ENCODE measurements at places on chromosomes 12 and 14.

GRCh38 chr14:54785136-54785777 is 117.4 kb downstream of the GCH1 start:
- no peak for DNase-seq

- no peak for DNase-seq
Observed at GRCh38 chr12:93167331-93167730, 210.4 kb upstream of the NUDT4 start.

DNA sequence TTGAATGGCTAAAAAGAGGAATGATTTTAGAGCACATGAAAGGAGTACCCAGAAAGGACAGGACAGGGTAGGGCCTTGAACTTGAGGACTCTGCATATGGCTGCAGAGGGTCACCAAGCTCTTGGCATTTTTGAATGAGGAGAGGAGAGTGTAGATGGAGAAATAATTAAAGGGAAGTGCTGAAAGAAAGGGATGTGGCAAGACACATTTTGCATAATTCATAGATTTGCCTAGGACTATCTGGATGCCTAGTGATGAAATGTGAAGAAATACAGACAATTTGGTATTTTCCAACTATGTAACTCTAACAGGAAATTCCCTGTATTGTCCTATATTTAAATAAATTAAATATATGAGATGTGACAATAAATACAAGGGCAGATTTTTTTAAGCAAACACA is 27.5 kb upstream of the MDM1 start:
- no peak for DNase-seq

DNA sequence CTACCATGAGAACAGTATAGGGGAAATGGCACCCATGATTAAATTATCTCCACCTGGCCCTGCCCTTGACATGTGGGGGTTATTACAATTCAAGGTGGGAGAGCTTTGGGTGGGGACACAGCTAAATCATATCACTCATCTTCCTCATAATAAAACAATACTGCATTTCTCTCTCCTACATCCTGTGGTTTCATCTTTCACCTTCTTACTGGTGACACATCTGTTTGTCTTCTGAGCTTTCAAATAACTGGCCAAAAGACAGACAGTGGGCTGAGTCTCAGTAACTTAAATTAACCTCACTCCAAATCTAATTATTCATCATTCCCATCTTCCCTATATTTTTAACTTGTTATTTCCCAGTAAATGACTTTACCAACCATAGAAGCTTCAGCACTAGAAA is 729.7 kb upstream of the USP15 start:
- no peak for DNase-seq

DNA sequence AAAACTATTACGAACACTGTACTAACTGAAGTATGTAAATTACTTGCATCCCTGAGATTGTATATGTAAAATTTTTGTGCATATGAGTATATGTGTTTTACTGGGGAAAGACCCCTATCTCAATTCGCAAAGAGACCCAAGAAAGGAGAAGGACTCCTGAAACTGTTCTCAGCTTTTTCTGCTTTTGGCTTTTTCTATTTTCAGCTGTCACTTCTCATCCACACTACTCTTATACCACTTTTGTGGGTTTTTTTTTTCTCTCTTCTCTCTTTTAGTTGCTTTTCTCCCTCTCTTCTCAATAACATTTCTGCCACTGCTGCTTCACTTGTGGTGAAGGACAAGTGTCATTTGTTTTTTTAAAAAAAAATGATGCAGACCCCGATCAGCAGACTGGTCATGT is 39.8 kb downstream of the NIN start:
- DNase-seq, result no peak

DNA sequence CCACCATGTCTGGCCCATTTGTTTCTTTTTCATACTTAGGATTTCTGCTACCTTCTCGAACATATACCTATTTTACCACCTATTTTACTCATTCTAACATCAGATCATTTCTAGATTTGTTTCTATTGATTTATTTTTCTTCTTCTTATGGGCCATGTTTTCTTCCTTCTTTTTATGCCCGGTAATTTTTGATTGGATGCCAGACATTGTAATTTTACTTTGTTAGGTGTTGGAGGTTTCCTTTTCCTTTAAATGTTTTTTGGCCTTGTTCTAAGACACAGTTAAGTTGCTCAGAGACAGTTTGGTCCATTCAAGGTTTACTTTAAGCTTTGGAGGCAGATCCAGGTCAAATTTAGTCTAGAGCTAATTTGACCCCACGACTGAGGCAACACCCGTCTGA is 14.7 kb upstream of the BEGAIN start:
- DNase-seq, result no peak

- no peak for DNase-seq
Observed at GRCh38 chr12:17352164-17352563, 737.8 kb downstream of the RERGL start.

DNA sequence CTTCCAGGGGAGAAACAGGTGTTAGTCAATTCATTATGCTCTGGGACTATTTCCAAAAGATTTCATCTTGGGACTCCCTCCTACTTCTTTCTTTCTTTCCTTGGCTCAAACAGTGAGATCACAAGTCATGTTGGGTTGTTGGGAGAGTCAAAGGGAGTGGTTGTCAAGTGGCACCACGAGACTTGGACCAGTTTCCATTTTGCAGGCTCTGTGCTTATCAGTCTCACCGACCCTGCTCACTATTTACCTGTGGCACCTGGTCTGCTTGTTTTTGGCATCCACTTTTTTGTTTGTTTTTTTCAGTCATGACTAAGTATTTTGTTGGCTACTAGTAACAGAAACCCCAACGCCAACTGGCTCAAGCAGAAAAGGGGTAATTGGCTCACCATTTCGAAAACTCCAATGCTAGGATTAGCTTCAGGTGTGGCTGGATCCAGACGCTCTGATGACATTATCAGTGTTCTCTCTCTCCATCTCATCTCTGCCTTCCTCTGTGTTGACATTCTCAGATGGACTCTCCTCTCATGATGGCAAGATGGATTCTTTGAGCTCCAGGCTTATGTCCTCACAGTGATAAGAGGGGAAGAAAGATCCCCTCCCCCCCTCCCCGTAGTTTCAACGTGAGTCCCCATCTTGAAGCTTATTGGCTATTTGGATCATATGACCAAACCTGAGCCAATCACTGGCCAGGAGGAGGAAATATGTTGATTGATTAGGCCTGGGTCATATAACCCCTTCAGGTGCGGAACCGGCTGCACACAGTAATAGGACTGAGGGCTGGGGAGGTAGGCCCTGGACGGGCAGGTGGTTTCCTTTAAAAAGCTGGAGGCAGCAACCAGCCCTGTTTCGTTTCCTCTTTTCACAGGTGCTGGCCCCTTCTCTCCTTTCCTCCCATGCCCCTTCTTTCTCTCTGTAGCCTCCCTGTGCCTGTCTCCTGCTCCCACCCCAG is 84.2 kb downstream of the AACS start:
- DNase-seq, result no peak

DNA sequence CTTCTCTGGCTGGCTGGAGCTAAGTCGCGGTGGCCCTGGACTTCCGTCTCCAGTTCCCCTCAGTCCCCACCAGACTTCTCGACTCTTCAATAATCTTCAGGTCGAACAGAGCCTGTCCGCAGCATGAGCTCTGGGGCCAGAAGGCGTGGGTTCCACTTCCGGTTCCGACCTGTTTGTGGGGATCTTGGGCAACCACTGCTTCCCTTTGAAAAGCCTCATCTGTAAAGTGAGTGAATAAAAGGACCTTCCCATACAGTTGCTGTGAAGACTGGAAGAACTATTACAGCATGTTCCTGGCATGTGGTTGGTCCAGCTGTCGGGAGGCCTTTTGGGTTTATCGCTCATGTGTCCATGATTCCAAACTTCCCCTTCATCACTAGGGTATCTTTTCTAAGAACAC is 19.4 kb downstream of the ADGRD1 start:
- no peak for DNase-seq

DNA sequence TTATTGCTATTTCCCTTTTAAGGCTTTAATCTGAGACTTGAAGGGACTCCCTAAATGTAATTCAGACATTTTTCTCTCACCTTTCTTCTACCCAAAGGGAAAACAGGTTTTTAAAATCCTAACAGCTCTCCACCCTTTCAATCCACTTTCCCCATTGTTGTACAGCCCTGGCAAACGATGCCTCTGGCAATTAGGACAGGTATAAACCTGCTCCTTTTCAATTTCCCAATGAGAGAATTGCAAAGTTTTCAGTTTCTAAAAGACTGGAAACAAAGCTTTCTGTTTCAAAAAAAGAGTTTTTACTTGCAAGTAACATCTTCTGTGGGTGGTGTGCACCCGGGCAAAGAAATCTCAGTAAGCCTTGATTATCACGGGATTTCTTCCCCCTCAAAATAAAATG is 131.2 kb downstream of the HMGA2 start:
- no peak for DNase-seq

DNA sequence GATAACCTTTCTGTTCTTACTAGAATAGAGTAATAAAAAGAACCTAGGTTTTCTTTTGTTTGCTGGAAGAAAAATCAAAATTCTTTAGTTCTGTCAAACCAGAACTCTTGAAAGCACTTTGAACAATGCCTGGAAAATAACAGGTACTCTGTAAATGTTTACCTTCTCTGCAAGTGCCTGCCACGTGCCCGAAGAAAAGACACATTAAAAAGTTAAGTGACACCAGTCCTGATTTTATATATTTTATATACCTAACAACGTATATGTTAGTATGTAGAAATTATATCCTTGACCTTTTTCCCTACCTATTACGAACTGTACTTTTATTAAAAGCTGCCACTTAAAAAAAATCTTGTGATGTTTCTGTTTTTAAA is 976 bp downstream of the THAP2 start:
- no peak for DNase-seq

DNA sequence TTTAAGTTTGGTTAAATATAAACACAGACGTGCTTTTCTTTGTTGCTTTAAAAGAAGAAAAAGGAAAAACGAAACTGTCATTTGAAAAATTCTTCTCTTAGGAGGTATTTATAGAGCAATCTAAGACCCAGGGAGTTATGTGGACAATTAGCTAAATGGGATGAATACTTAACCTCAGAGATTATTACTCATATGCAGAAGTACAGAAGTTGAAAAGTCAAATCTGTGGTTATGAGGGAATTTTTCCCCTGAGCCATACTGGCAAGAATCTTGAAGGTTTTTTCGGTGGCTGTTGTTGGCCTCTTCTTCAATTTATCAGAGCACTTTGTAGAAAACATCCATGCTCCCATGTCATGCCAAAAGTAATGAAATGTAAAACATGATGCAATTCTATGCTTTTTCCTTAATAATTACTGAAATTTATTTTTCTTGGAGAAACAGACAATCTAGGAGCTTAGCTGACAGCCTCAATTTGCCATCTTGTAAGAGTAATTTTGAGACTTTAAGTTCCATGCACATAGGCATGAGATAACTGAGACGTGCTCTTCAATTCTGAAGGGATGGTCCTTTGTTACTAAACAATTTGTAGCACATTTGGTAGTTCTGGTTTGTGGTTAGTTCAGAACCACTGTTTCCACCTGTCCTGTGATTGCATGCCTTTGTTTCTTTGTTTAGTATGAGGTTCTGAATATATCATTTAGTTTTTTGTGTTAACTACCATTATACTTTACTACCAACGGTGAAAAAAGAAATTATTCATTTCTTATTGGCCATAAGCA is 126.6 kb downstream of the BCAT1 start:
- no peak for DNase-seq

DNA sequence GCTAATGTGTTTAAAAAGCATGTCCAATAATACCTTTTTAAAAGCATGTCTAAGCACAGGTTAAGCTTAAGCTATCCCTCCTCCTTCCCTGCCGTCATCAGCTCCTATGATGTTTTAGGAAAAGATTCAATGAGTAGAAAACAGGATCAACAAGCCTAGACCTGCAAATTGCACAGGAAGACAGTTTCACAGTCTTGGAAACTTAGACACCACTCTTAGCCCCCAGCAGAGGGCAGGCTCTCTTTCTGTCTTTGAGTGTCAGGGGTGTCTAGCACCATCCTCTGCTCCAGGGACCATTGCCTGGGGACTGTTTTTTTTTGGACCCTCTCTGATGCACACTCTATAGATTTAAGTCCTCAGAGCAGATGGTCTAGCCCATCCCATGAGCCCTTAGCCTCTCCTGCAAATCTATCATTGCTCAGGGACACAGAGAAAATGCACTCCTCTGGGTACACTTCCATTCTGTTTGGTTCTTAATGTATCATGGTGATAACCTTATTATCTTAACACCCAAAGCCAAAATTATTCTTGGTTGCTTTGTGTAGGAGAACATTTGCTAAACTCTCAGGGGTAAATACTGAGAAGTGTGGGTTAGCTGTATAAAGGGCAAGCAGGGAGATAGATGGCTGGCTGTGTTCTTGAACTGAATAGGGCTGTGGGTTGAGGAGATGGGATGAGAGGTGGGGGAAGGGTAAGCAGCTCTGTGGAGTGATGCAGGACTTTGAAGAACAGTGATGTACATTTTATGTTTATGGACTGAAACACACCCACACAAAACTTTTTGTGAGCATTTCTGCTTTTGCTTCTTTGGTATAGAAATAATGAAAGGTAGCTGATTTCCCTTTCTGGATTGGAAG is 259.9 kb upstream of the DDHD1 start:
- no peak for DNase-seq
